Brain (organoid and tissue), 16 donors: ENCODE measurements at places on chromosomes 11 and 22.

DNA sequence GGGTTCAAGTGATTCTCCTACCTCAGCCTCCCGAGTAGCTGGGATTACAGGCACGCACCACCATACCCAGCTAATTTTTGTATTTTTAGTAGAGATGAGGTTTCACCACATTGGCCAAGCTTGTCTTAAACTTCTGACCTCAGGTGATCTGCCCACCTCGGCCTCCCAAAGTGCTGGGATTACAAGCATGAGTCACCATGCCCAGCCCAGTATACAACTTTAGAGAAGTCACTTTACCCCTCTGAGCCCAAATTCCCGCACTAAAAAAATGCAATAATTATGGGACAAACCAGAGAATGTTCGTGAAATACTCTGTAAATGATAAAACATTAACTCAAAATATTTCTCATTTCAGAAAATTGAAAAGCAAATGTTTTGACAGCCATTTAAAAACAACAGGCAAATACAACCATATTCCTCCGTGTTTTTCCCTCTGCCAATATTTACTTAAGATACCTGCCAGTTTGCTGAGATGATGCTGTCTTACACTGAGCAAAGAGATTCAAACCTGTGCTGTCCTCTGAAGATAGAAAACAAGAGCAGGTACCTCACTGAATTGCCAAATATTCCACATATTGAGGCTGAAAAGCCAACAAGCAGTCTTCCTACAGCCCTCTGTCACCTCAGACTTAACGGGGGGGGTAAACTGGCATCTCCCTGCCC is 9.6 kb downstream of the PLEKHA7 start:
- no peak for DNase-seq

DNA sequence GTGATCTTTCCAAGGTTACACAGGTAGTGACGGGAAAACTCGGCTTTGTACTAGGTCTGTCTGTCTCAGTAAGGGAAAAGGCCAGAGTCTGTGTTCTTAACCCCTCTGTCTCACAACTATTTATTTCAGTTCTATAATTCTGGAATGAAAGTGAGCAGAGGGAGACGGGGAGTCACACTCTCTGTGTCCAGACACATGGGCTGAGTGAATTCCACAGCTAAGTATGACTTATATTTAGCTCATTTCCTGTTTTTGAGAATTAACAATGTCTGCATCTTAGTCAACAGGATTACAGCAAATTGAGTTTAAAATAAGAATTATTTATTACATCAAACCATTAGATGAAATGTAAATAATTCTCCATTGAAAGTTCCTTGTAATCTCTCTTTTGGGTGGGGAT is 62.5 kb upstream of the OR4B1 start:
- no peak for DNase-seq

DNA sequence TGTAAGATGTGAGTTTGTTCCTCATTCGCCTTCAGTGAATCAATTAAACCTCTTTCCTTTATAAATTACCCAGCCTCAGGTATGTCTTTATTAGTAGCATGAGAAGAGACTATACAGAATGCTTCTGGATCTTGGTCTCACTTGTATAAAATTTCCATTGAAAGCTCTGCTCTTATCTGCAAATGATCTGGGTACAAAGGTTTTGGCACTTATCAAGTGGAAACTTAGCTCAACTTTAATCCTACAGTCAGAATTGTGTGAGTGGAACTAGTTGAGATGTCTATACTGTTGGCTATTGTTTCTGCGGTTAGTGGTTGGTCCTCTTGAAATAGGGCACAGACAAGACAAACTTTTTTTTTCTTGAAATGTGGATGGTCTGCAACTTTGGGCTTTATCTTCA is 71.2 kb upstream of the CHORDC1 start:
- no peak for DNase-seq

DNA sequence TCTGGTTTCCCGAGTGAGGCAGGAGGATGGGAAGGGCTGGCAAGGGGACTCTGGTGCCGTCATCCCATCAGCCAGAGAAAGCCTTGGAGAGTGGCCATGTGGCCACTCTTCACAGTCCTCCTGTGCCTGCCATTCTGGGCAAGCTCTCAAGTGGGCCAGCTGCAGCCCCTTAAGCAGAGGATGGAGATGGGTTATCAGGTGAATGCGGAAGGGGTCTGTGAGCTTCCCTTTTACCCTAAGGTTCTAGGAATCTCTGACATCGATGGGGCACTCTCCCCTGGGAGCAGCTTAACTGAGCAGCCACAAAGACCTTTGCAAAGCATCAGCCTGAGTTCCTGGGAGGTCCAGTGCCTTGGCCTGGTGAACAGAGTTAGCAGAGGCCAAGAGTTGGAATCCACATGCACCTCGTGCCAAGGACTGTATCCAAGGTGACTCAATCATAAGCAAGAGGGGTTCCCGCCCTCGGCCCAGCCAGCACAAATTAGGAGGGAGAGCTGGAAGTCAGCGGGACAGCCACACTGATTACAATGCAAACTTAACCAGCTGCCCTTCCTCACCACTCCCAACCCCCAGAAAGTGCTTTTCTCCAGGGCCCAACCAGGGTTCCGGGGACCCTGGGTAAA is 193.6 kb downstream of the BUD13 start:
- DNase-seq: peak; percentile 58

DNA sequence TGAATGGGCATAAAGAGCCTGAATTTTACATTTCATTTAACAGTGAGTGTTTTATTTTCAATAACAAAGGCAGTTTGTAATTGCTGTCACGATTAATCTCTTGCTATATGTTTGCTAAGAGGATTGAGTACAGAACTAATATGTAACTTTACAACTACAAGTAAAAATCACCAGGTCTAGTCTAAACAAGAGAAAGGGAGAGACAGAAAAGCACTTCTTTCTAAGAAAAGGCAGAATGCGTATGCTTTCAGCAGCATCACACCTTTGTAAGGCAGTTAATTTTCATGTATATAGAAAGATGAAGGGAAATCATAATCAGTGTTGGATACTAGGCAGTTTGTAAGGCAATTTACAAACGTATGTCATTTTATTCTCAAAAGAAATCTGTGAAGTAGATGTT is 169.8 kb downstream of the NELL1 start:
- DNase-seq: no peak

- DNase-seq: no peak
Observed at GRCh38 chr11:15222777-15223176, 108.1 kb downstream of the INSC start.

GRCh38 chr11:120172054-120172911 is 34.4 kb upstream of the TRIM29 start:
- DNase-seq: peak; percentile 86

DNA sequence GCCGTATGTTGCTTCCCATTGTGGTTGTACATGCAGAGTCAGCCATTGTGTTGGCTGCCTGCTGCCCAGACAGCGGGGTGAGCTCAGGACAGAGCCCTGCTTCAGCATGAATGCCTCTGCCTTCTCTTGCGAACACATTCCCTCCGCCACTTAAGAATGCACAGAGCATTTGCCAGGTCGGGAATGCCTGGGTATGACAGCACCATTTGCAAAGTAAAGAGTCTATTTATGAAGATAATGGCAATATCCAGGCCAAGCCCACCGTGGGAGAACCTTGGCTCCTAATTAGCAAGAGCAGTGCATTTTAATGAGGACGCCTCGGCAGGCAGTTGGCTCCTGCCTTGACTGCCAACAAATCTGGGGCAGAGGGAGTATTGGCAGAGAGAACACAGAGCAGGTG is 62.5 kb upstream of the SORL1 start:
- DNase-seq: peak; percentile 88

DNA sequence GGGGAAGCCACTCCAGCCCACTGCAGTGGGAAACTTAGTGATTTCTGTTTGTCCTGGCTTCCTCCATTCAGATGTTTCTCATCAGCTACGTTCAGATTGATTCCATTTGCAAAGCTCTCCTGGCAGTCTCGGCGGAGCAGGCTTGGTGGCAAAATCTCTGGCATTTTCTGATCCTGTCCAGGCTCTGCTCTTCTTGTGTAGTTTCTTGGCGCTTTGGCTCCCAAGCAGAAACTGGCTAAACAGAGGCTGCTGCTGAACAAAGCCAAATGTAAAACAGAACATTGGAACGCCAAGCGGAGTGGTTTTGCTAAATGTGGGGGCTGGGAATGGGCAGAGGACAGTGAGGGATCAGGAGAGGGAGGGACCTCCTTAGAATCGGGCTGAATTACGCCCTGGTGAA is 36.7 kb downstream of the ADAMTS8 start:
- DNase-seq: no peak
